Liver (tissue), 10 donors: ENCODE measurements at places on chromosomes 5 and 9.

DNA sequence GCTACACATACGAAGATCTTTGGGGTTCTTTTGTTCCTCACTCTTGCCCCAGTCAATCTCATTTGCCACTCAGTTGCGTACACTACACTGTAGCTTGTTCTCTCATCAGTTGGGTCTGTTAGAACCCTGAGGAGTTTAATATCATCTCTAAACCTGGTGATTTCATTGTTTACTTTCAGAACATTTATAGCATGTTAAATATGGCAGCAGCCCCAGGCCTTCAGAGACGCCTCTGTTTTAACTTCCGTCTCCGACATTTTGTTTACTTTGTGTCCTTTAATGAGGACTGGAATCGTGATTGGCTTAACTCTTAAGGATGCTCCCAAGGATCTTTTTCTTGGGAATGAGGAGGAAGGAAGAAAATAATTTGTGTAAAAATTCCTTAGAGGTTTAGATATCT lies 510.1 kb downstream of the NR2F1-AS1 start:
- DNase-seq: no peak

GRCh38 chr9:134285215-134285845 lies 40.9 kb upstream of the RXRA start:
- DNase-seq: no peak

- DNase-seq: no peak
Observed at GRCh38 chr5:139645430-139645871, 2.7 kb upstream of the CXXC5 start.

DNA sequence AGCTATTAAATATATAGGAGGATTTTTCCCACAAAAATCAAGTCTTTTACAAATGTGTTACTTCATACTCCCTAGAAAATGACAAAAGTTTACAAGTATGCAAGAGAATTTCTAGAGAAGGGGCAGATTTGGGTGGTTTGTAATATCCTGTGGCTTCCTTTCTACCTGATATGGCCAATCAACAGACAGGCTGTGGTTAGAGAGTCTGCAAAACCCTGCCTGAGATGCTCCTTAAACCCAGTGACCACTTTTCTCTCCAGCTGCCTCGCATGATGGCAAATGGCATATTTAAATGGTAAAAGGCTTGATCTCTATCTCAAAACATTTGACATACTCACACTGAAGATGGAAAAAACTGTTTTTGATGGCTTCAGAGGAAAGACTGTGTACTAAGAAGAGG lies 550.1 kb upstream of the ZNF462 start:
- DNase-seq: no peak

DNA sequence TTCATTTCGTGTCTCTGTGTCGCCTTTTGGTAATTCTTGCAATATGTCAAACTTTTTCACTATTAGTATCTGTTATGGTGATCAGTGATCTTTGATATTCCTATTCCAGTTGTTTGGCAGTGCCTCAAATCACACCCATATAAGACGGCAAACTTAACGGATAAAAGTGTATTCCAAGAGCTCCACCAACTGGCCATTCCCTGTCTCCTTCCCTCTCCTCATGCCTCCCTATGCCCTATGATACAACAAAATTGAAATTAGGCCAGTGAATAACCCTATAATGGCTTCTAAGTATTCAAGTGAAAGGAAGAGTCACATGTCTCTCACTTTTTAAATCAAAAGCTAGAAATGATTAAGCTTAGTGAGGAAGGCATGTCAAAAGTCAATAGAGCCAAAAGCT lies 74.8 kb downstream of the CDK5RAP2 start:
- no peak for DNase-seq

DNA sequence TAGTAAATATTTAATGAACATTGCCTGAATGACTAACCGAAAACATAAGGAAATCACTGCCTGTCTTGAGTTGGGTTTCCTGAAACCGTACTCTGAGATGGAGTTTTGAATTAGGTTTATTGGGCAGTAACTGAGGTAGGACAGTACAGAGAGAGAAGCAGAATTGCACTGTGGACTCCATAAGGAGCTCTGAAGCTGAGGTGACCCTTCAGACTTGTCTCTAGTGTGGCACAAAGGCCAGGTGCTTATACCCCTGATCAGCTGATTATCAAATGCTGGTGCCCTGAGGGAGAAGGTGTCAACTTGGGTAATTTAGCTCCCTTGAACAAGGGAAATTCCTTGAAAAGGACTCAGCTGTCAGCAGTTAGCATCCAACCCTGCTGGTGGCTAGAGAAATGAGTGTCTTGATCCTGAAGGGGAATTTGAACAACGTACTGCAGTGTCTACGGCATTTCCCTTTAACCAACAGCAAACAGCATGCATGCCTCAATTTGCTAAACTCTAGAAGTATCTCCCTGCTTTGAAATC lies 135.0 kb upstream of the SMARCA2 start:
- DNase-seq: no peak

GRCh38 chr9:127049044-127049443 lies 73.4 kb downstream of the ANGPTL2 start:
- DNase-seq: no peak

DNA sequence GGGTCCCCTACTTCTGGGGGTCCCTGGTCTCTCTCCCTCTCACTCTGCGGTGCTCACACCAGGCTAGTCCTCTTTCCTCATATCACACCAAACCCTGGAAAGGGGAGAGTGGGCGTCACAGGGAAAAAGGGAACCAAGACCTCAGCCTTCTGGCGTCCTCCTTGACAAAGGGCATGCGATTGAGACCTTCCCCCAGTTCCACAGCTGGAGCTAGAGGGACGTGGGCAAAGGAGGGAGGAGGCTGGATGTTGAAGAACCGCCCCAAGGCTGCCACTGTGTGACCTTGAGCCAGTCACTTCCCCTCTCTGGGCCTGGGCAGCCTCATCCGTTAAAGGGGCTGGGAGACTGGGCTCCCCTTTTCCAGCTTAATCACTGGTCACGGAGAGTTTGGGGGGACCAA lies 18.5 kb upstream of the TOR2A start:
- no peak for DNase-seq

GRCh38 chr9:121691890-121692289 lies 40.5 kb downstream of the DAB2IP start:
- DNase-seq: no peak

DNA sequence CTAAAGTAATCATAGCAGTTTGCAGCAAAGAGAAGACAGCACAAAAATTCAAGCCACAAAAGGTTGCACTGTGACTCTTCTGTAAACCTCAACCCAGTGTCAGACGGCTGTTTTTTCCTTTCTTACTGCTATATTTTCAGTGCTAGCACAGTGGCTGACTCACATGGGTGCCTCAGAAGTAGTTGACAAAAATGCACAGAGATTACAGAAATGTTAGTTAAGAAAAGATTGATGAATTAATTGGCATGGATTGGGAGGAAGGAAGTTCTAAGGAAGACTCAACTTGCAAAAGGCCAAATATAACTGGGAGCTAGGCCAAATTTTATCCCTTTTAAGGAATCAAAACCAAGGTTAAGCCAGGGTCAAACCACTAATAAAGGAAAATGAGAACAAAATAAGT lies 43.7 kb upstream of the ITGA1 start:
- no peak for DNase-seq

DNA sequence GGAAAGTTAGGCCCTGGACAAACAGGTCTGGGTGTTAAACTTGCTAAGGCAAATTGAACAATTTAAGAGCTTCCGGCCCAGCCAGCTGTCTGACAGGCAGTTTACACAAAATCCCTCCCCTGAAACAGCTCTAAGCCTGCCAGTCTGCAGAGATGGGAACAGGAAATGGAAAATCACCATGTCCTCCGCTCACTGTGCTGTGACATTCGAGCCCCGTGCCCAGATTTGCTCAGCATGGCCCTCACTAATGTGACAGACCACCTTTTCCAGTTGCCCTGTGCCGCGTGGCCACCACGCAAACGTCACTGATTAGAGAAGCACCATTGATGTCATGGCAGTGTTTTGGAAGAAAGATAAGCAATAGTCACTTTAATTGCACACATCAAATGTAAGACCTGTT lies 41.0 kb downstream of the CCNJL start:
- DNase-seq: no peak

- no peak for DNase-seq
Observed at GRCh38 chr5:176564002-176564401, 14.9 kb downstream of the CDHR2 start.

DNA sequence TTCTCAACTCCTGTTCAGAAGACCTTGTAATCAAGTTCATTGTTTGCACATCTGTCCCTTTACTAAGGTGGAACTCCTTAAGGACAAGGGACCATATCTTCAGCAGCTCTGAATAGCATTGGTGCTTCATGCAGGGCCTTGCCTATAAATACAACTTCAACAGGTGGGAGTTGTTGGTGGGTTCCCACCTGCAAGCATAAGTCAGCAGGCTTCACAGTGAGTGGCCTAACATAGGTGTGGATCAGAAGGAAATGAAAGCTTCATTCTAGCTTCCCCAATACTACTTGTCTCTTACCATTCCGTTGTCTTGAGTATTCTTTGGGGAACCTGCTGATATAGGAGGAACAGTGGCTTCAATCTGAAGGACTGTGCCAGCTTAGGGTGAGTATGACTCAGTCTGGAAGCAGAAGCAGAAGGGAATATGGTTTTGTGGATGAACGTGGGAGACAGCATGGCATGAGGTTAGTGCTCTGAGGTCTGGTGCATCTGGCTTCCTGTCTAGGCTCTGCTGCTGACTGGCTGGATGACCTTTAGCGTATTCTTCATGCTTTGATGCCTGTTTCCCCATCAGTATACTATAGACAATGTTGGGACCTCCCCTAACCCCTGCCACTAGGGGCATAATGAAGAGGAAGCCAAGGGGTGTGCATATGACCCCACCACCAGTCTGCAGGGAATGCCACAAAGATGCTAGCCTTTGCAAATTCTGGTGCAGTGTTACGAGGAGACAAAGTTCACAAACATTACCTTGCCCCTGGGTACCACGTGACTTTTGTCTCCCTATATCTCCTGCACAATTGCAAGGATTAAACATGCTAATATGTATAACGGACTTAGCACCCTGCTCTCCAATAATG lies 192.3 kb downstream of the PALM2AKAP2 start:
- DNase-seq: no peak

GRCh38 chr5:15585841-15586591 lies 86.0 kb downstream of the FBXL7 start:
- DNase-seq: no peak

DNA sequence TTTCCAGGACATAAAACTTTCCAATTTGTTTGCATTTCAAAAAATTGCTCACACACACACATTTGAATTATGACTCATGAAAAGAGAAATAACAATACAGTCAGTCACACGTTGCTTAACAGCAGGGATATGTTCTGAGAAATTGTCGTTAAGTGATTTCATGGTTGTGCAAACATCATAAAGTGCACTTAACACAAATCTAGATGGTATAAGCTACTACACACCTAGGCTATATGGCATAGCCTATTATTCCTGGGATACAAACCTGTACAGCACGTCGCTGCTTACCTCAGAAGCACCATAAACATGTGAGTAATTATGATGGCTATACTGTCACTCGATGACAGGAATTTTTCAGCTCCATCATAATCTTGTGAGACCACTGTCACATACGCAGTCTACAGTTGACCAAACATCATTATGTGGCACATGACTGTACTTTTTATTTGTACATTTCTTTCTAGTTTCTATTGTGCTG lies 378.2 kb downstream of the ACTL7B start:
- no peak for DNase-seq

- DNase-seq: no peak
Observed at GRCh38 chr5:156595132-156595787, 254.8 kb upstream of the PPP1R2B start.

DNA sequence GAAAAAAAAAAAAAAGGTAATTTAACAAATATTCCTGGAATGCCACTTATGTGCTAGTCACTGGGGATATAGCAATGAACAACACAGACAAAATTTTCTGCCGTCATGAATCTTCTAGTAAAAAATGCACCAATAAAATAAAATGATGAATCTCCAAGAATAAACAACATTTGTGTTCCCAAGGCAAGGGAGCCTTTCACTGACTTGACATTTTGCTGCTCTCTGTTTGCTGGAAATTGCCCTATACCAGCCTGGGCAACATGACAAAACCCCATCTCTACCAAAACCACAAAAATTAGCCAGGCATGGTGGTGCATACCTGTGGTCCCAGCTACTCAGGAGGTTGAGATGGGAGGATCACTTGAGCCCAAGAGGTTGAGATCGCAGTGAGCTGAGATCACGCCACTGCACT lies 64.5 kb upstream of the ERBIN start:
- DNase-seq: no peak

DNA sequence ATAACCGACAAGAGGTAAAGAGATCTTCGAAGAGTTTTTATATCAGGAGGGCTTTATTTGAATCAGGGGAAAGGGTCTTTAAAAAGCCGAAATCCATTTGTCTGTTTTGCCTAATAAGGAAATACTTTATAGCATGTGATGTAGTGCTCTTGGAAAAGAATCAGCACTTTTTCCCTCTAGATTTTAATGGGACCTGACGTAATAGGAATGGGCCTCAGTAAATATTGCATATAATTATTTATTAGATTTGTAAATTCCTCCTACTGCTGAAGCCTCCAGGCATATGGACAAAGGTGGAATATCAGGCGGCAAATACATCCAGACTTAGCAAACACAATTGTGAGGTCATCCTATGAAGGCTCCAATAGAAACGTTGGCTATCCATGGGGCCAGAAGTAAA lies 50.9 kb downstream of the ACTBL2 start:
- no peak for DNase-seq

DNA sequence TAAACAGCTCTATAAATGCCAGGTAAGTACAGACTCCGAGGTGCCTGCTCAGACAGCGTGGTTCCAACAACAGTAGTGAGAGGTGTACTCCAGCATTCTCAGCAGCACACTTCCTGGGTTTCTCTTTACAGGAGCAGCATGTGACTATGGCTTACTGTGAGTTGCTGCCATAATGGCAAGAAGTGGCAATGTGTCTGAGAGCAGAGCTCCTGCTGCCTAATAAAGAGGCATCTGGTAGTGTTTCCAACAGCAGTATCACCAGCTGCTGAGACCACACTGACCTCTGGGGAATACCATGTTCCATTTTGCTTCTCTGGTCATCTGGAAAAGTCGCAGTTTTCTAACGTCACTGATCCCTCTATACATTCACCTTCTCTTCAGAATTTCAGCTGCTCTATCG lies 398.2 kb downstream of the SLCO4C1 start:
- no peak for DNase-seq

DNA sequence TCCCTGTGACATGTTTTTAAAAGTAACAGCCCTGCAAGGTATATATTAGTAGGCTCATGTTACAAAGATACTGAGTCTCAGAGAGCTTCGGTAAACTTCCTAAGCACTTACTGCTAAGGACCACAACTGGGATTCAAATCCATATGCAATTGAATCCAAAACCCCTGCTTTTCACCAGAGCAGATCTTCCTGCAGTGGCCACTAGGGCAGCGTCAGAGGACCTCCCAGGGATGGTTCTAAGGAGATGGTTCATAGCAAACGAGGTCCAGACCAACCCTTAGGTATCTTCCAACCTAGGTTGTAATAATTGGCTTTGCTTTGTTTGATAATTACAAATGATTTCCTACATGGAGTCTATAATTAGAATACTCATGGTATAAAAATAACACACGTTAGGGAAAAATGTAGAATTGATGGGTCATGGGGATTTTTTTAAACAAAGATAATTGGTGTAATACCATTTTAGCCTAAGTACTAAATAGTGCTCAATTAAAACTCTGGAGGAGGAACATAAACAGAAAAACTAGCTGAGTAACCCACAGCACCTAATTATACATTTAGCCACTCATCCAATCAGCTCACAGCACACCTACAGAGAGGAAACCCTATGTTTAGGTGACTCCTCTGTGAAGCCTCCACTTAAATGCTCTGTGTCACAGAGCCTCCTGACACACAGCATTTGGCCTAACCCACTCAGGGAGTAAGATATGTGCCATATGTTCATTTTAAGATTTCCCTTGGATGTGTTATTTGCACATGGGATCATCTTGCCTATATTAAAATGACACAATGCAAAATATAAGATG lies 10.0 kb upstream of the CAST start:
- DNase-seq: no peak

GRCh38 chr5:133256276-133256675 lies 204.5 kb downstream of the HSPA4 start:
- peak; percentile 61 for DNase-seq
